Activated CD4-positive, alpha-beta T cell treated with anti-CD3 and anti-CD28 coated beads, Interleukin-2, amount 50 U/mL, for 16 hours (primary cell): ENCODE measurements at places on chromosomes 3 and 15.
A peak's percentile ranks its signal among the peaks of the same experiment; 100 is the strongest.

GRCh38 chr3:173402656-173403055 lies 5.1 kb downstream of the NLGN1 start:
- no peak for DNase-seq

DNA sequence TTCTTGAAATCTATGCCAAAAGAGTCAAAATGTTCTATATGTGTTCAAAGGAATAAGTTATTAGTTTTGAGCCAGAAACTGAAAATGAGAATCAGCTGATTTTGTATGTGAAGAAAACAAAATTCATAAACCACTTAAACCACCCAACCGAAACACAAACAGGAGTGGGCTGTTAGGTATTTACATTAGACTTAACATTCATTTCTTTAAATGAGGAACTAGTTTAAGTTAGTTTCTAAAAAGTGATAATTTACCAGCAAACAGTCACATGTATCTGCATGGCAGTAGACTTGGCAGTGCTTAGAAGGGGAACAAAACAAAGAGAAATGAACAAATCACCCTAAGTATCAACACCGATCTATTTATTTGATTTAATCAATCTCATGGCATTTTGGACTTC lies 128.0 kb downstream of the GMNC start:
- DNase-seq, result no peak

DNA sequence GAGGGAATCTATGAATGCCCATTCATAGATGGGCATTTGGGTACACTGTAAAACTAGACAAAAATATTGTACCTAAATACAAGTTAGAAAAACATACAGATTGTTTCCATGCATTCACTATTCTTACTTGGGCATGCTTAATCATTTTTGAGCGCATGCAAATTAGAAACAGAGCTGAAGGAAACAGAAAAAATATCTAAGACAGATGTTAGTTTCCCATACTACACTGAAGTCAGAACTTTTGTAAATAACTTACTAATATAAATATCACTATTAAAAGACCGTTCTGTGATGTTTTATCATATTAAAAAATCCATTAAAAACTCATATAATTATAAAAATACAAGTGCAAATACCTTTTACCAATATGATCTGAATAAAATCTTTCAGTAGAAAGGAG lies 58.7 kb downstream of the GOLIM4 start:
- DNase-seq, result no peak

- DNase-seq, result no peak
Observed at GRCh38 chr3:49701388-49702077, 12.2 kb downstream of the RNF123 start.

- DNase-seq, result no peak
Observed at GRCh38 chr3:71813704-71814103, 28.8 kb upstream of the PROK2 start.

DNA sequence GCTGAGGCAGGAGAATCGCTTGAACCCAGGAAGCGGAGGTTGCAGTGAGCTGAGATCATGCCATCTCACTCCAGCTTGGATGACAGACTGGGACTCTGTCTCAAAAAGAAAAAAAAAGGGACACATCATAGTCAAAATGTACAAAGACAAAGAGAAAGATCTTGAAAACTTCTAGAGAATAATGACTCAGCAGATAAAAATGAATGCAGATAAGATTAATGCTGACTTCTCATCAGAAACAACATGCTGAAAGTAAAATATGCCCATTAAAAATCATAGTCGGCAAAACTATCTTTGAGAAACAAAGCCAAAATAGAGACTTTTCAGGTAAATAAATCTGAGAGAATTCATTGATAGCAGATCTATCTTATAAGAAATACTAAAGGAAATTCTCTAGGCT lies 271.1 kb upstream of the GPR149 start:
- DNase-seq, result no peak

- no peak for DNase-seq
Observed at GRCh38 chr3:195003893-195004289, 267.1 kb downstream of the XXYLT1 start.

DNA sequence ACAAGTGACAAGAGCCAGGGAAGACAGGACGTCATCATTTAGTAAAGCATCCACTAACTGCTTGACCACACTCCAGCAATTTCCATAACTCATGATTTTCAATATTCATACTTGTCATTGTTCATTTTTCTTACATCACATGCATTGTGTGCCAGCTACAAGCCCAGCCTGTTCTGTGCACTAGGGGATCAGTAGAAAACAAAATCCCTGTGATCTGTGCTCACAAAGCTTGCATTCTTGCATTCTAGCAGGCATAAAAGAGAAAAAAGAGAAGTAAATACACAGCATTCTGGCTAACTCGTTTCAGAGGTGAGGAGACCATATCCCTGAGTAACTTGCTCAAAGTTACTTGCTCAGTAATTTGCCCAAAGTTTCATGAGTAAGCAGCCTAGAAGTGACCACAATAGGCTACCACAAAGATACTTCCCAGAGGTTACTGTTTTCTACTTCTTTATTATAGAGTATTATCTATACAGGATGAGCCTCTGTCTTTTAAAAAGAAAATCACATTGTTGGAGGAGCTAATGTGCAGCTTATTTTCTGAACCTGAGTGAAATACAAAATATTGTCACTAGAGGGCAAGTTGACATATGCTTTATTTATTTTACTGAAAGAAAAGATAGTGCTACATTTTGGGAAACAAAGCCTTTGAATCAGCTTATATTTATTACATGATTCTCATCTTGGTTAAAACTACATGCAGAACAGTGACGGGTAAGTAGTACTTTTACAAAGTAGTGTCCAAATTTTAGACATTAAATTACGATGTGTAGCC lies 701.4 kb upstream of the LMCD1 start:
- no peak for DNase-seq

GRCh38 chr3:151753846-151754245 lies 20.1 kb downstream of the AADACL2 start:
- no peak for DNase-seq

DNA sequence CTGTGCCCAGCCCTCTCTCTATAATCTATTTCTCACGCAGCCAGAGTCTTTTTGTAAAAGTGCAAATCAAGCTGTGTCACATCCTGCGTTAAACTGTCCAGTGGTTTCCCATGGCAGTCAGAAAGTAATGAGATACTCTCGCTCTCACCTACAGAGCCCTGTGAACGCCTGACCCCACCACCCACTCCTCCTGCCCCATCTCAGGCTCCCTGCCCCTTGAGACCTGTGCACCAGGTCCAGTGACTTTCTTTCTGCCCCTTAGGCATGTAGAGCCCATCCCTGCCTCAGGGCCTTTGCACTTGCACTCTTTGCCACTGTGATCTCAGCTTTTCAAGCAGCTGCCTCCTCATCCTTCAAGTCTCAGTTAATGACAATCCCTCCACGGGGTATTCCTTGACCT lies 58.3 kb upstream of the RASGRP1 start:
- no peak for DNase-seq

GRCh38 chr15:90058308-90058707 lies 44.0 kb downstream of the IDH2 start:
- no peak for DNase-seq

DNA sequence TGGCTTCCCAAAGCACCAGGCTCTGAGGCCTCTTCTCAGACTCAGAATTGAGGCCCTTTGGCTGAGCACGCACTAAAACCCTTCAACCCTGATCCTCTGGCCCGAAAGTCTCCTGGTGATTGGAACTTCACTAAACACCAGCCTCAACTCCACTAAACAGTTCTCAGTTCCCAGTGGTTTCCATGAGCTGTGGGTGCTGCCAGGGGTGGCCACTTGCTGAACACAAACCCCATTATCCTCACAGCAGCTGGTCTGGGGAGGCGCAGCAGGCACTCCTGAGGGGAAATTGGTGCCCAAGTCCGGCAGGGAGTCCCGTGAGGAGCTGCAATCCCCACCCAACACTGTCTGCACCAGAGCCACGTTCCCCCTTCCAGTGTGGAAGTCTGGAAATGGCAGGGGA lies 3.8 kb upstream of the CLK3 start:
- DNase-seq, result no peak

GRCh38 chr15:98807262-98807661 lies 158.9 kb downstream of the IGF1R start:
- no peak for DNase-seq

- no peak for DNase-seq
Observed at GRCh38 chr3:177177749-177178221, 19.5 kb downstream of the TBL1XR1 start.

DNA sequence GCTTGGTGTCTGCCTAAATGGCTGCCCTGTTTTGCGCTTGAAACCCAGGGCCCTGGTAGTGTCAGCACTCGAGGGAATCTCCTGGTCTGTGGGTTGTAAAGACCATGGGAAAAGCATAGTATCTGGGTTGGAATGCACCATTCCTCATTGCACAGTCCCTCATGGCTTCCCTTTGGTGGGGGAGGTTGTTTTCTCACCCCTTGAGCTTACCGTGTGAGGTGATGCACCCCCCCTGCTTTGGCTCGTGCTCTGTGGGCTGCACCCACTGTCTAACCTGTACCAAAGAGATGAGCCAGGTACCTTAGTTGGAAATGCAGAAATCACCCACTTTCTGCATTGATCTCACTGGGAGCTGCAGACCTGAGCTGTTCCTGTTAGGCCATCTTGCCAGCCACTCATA lies 104.7 kb downstream of the MBNL1 start:
- no peak for DNase-seq

DNA sequence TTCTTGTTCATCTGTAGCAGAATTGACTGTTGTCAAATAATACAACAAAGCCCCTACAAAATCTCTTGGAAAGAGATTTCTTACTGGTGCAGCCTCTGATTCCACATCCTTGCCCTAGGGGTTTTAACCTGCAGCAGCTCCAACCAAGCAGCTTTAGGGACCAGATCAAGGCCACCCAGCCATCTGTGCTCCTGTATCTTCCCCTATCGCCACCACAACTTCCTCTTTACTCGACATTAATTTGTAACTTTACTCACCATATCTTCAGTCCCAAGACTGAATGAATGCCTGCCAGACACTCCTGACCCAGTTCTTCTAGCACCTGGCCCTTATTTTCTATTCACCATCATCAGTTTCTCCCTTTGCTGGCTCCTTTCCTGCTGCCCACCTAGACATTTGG lies 156.6 kb upstream of the IL12A start:
- DNase-seq, result no peak

DNA sequence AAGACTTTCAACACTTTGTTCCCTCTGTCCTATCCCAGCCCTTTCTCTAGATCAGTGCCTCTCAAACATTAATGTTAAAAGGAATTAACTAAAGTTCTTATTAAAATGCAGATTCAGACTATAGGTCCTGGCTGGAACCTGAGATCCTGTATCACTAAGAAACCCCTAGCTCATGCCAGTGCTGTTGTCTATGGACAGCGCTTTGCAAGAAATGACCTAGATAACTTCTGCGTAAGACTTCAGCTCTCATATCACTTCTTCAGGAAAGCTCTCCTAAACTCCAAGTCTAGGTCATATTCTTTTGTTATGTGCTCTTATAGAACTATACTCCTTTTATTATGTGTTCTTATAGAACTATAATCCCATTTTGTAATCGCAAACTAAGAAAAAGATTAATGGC lies 67.8 kb upstream of the CDIN1 start:
- DNase-seq, result no peak

GRCh38 chr3:174659511-174659910 lies 199.6 kb upstream of the NAALADL2 start:
- DNase-seq, result no peak

- DNase-seq, result no peak
Observed at GRCh38 chr3:30232142-30232541, 374.3 kb upstream of the TGFBR2 start.

DNA sequence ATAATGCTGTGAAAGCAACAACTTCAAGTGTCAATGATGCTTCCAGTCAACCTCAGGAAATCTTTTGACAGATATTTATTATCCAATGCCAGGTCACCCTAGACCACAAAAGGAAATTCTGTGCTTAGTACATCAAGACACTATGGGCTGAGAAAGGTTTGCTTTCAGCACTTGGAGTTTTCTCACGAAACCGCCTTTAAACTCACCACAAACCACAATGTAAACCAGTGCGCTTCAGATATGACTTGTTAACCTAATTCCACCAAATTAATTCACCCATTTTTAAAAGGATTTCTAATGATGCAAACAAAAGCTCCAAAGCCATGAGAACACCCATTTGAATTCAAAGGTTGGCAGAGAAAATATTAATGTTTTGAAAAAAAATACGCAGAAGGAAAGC lies 292.9 kb upstream of the NR2F2 start:
- DNase-seq, result peak; percentile 37

- no peak for DNase-seq
Observed at GRCh38 chr3:10371167-10371566, 50.3 kb upstream of the SEC13 start.

- no peak for DNase-seq
Observed at GRCh38 chr3:171383206-171384018, 76.8 kb downstream of the TNIK start.

GRCh38 chr3:157318639-157319288 lies 117.9 kb upstream of the PTX3 start:
- no peak for DNase-seq

DNA sequence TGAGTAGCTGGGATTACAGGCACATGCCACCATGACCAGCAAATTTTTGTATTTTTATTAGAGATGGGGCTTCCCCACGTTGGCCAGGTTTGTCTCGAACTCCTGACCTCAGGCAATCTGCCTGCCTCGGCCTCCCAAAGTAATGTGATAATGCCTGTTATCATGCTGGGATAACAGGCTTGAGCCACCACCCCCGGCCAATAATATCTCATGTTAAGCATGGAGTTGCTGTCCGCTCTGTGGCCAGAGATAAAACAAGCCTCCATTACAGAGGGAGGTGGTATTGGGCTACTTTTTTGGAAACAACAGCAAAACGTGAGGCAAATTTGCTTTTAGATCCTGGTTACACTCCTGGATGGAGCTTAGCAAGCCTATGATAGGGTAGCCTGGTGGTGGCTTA lies 32.9 kb upstream of the ALG1L2 start:
- no peak for DNase-seq

GRCh38 chr3:142251951-142252350 lies 26.6 kb upstream of the GK5 start:
- DNase-seq, result no peak

DNA sequence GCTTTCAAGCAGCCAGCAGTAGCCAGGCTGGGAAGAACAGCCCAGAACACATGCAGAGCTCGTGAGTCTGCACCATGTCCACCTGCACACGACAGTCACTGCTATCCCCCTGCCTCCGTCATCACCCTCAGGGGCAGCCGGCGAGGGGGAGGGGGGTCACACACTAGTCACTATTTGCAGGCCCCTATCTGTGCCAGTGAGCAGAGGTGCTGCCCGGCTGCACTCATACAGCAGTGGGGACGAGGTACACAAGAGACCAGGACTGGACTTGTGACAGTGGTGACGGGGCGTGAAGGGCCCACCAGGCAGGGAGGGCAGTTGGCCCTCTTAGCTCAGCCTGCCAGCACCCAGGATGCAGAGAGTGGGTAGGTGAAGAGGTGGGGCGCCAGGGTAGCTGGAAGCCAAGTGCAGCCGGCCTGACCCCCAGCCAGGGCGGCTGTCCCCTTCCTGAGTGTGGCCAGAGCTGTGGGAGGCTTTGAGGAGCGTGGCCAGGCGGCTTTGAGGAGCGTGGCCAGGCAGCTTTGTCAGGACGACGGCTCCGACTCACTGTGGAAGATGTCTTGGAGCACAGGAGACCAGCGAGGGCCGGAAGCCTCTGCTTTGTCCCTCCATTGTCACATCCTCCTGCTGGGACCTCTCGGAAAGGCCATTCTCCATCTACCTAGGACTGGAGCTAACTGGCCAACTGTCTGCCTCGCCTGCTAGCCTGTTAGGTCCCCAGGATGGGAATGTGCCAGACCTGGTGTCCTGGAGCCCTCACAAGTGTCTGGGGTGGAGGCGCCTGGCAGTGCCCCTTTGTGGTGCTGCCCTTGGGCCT lies 52.1 kb upstream of the FGD5 start:
- no peak for DNase-seq
